ENCODE measurements at places on chromosomes 6 and 20.

DNA sequence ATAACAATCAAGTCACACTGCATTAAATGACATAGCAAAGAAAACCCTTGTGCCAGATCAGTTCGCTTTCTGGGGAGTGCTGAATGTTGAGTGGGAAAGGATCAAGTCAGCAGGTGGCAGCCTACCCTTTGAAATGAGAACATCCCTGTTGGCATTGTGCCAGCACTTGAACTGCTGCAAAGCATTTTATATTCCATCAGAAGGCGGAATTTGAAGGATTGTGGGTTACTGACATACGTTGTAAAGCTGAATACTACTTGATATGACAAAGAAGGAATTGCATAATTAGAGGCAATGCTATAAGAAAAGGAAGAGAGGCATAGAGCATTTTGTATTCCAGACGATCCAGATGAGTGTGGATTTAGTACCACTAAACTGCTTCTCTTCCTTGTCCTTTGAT lies 26.5 kb downstream of the BCKDHB start:
- peak; percentile 10 for DNase-seq

DNA sequence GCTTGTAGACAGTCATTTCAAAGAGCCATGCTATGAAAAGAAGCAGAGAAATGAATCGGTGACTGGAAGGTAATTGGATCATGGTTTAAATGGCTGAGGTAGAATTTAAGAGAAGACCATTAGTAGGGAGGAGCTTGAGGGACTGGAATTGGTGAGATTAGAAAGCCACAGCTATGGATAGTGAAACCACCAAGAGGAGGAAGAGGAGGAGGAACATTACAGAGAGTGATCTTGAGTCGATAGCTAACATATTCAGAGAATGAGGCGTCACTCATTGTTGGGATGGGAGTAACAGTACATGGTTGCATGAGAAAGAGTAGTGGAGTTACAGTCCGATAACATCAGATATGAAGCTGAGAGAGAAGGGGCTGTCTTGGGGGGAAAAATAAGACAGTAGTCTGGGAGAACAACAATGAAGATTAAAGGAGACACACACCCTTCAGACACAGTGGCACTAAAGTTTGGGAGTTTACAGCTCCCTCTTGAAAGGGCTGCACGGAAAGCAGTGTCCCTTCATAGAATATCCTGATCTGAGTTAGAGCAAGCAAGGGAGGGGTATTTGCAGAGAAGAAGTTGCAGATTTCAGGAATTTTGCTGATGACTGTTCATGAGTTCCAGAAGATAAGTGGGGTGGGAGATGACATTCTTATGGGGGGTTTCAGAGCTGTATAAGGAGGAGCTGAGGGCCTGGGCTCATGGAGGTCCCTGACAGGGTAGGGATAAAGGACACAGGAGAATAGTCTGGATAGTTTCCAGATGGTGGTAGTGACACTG lies 15.1 kb upstream of the LAMP5 start:
- DNase-seq = no peak

GRCh38 chr6:86952991-86953390 lies 15.7 kb downstream of the HTR1E start:
- no peak for DNase-seq

DNA sequence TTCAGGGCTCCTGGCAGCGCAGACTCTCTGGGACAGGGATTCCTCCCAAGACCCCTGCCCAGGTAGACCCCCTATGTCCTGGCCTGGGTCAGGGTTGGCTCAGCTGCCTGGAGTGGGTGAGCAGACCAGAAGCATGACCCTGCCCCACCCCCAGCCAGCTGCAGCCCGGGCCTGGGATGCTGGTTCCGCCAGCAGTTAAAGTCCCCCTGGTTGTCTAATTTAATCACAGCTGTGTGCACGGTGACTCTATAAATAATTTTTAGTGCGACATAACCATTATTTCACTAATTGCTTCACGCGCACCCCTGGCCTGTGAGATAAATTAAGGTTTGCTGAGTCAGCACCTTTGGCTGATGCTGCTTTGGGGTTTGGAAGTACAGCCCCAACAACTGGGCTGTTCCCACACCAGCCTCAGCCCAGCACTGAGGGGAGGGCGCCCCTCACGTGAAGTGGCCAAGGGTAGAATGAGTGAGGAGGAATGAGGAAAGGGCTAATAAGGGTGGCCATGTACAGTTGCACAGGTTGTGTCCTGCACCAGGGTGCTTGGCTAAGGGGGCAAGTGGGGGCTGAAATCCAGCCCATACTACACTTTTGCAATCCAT lies 26.1 kb upstream of the CDH22 start:
- no peak for DNase-seq

Data from nephron progenitor cell (in vitro differentiated cells).